ENCODE measurements at places on chromosomes 13 and 19.
A peak's percentile ranks its signal among the peaks of the same experiment; 100 is the strongest.

DNA sequence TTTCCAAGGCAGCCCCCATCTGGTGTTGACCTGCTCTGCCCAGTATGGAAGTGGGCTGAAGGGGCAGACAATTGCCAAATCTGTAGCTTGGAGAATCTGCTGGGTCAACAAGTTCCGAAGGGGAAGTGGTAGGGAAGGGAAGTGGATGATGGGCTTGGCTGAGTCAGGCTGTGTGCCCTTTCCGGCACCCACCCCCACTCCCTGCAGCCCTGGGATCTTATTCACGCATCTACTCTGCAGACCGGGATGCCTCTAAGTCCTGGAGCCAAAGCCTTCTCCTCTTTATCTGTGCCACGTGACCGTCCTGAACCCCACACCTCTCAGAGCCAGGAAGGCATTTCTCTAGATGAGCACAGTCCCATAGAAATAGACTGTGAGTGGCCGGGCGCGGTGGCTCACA lies 7.5 kb upstream of the C5AR2 start:
- DNase-seq, result no peak

- DNase-seq, result no peak
Observed at GRCh38 chr13:67017276-67017675, 212.9 kb downstream of the PCDH9 start.

- no peak for DNase-seq
Observed at GRCh38 chr13:99013951-99014350, 36.1 kb upstream of the DOCK9 start.

DNA sequence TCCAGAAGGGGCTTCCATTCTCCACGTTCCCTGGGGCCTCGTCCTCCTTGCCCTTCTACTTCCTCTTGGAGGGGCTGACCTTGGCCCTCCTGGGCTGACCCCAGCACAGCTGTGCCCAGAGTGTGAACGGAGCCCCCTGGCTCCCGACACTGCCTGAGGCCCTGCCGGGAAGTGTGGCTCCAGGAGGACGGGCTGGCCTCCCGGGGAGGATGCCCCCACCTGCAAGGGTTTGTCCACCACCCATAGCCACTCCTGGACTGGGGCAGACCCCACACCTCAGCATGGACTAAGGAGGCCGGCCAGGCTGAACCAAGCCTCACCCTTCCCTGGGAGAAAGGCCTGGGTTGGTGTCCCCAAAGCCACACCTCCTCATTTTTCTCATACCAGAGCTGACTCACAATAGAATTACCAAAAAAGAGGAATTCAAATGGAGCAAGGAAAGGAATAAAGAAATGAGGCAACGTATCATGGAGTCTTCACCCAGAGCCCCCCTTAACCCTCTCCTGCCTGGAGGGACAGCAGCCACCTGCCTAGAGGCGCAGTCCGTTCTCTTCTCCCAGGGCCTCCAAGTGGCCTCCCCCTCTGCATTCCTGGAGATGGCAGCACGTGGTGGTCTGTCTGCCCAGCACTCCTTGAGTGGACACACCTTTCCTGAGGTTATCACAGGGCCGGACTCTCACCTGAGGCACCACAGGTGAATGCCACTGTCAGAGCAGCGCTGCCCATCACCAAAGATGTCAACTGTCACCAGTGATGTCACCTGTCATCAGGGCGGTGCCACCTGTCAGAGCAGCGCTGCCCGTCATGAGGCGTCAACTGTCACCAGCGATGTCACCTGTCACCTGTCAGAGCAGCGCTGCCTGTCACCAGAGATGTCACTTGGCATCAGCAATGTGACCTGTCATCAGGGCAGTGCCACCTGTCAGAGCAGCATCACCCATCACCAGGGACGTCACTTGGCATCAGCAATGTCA lies 3.1 kb upstream of the C13orf46 start:
- DNase-seq, result no peak

DNA sequence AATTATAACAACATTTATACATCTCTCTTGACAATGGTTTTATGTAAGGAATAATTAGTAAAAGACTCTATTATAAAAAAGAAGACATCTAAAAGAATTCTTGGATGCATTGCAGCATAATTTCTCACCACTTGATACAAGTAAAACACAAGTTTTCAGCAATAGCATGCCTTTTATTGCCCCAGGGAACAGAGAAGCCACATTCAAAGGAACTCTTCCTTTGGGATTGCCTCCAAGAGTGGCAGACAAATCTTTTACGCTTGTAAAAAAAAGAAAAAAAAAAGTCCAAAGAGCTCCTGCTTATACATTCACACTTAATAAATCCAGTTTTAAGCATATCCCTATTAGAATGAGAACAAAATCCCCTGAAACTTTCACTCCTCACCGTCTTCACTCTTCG lies 2357.8 kb upstream of the PCDH20 start:
- DNase-seq, result no peak

GRCh38 chr13:42266473-42266872 lies 5.5 kb upstream of the AKAP11 start:
- no peak for DNase-seq

- peak; percentile 15 for DNase-seq
Observed at GRCh38 chr19:7970716-7971448, 27.4 kb upstream of the TIMM44 start.

- DNase-seq, result no peak
Observed at GRCh38 chr13:76229281-76229680, 593.2 kb downstream of the LMO7 start.

- DNase-seq, result no peak
Observed at GRCh38 chr19:33551676-33552075, 30.1 kb upstream of the PEPD start.

- DNase-seq, result no peak
Observed at GRCh38 chr13:52158629-52159158, 703 bp downstream of the NEK3 start.
